ENCODE measurements at places on chromosomes 5 and 9.

- no peak for DNase-seq
Observed at GRCh38 chr9:30015073-30015472, 2369.4 kb upstream of the ACO1 start.

GRCh38 chr5:10856683-10857337, 95.8 kb upstream of the DAP start:
- DNase-seq = peak; percentile 50

DNA sequence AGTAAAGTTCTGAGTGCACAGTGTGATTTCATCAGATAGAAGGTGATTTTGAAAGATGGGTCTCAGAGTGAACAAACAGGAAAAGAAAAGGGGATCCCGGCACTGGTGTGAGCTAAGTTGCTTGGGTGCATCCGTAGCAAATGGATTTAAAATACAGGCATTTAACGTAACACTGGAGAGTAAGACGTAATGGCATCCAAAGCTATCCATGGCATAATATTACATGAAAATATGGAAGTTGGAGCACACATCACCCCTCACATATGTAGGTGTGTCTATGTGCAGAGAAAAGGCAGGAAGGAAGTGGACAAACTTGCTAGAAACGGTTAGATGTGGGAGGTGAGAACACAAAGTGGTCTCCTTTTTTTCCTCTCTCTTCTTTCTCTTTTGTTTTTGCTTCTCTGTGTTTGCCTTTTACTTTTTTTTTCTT, 38.2 kb upstream of the SEMA4D start:
- DNase-seq = no peak

DNA sequence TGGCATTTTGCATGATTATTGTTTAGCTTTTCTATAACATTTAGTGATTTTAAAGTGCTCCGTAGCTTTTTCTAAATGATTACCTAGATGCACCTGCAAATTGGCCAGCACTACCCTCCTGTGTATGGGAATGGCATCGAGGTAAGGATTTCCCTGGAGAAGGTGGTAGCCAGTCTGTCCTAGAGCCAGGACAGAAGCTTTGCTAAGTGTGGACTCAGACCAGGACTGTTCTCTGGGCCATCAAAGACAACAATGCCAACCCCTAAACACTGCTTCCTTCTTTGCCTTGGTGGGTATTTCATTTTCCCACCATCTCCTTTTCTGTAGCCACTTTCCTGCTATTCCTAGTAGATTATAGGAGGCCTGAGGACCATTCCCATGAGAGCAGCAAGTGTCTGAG, 53.0 kb downstream of the CD180 start:
- no peak for DNase-seq

GRCh38 chr5:137866541-137867388, 895 bp upstream of the MYOT start:
- DNase-seq = no peak

DNA sequence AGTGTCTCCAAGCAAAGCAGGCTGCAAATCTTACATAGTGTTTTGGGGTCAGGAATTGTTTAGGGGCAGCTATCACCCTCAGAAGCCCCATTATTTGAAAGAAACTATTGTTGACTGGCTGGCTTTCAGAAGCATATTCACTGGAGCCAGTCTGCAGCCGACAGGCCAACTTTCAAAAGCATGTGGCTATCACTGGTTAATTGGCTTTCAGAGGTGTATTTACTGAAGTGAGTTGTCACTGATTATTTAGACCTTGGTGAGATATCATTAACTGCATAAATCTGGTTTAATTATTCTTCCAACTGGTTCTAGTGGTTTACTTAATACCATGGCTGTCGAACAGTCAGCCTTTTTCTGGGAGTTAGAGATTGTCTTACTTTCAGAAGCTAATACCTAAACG, 247.0 kb downstream of the CWC27 start:
- no peak for DNase-seq

- peak; percentile 14 for DNase-seq
Observed at GRCh38 chr5:9869616-9870288, 239.6 kb upstream of the TAS2R1 start.

- no peak for DNase-seq
Observed at GRCh38 chr9:87237336-87237735, 260.3 kb upstream of the DAPK1 start.

GRCh38 chr9:20009606-20010005, 220.8 kb upstream of the SLC24A2 start:
- DNase-seq = no peak

DNA sequence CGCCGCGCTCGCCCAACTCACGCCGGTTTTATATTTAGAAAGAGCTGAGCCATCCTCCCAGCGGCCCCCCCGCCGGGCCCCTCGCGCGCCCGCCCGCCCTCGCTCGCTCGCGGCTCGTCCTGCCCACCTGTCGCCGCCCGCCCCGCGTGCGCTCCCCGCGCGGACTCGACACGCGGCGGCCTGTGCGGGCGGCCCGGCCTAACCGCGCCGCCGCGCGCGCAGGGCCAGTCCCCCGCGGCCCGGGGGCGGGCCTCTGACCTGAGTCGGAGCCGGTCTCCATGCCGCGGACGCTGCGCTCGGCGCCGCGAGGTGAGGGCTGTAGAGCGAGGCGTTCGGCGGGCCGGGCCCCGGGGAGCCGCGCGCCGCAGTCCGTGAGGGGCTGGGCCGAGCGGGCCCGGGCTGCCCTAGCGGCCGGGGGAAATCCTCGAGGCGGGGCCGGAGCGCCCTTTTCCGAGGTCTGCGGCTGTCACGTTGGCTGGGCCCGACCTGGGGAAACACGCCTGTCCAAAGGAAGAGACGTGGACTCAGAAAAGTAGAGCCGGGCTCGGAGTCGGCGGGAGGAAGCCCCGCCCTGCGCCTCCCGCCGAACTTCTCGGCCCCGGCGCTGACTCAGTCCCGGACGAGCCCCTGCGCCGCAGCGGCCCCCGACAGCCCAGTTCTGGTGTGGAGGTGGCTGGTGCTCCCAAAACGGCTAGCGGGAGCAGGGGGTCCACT, at the start of gene ECPAS:
ECPAS (minus strand) TSS at position 526 of the 714 bp plus-strand sequence. CDS start 11,465 bp downstream, outside the sequence.
- DNase-seq = peak; percentile 90

DNA sequence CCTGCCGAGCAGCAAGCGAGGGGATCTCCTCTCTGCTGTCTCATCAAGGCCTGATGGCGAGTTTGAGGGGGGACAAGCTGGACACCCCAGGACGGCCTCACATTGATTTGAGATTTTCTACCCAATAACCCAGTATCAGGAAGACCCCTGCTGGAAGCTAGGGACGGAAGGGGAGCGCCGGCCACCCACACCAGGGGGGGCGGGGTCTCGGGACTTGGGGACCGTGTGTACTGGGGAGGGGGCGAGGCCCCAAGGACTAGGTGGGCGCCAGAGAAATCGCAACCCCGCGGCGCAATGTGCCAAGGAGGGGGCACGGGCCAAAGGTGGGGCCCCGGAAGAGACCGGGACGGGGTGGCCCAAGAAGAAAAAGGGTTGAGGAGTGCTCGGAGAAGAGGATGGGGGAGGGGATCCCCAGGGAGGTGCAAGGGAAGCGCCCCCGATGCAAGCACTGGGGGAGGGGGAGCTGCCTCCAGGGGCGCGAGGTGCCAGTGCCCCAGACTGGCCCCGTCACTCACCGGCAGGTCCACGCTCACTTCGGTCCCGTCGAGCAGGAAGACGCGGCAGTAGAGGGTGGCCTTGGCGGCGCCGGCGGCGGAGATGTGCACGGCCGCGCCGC, 1.1 kb downstream of the EPB41L4B start:
- peak; percentile 14 for DNase-seq

- DNase-seq = no peak
Observed at GRCh38 chr9:6506571-6506970, 93.6 kb downstream of the UHRF2 start.

DNA sequence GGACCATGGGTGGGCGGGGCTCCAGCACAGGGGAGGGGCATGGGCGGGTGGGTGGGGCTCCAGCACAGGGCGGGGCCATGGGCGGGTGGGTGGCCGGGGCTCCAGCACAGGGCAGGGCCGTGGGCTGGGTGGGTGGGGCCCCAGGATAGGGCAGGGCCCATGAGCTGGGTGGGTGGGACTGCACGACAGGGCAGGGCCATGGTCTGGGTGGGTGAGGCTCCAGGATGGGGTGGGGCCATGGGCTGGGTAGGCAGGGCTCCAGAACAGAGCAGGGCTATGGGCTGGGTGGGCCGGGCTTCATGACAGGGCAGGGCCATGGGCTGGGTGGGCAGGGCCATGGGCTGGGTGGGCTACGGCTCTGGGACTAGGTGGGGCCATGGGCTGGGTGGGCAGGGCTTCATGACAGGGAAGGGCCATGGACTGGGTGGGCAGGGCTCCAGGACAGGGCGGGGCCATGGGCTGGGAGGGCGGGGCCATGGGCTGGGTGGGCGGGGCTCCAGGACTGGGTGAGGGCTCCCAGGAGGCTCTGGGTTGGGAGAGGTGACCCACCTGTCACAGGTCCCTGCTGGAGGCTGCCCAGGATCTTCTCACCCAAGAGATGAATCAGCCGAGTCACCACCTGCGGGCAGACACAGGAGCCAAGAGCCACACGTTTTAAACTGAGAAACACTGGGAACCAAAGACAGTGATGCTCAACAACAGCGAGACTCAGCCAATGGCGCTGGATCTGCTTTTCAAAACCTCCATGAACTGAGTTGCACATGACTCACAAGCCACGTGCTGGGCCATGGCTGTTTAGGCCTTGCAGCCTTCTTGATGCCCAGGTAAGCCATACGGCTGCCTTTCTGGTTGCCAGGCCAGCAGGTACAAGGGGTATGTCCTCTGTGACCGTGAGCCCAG, 33.6 kb upstream of the NSMF start:
- peak; percentile 55 for DNase-seq

GRCh38 chr5:142869886-142870285, 99.7 kb downstream of the ARHGAP26 start:
- DNase-seq = peak; percentile 85

- no peak for DNase-seq
Observed at GRCh38 chr5:79464695-79465332, 49.1 kb downstream of the HOMER1 start.

GRCh38 chr5:1652873-1653697, 129.3 kb upstream of the LPCAT1 start:
- no peak for DNase-seq

- peak; percentile 77 for DNase-seq
Observed at GRCh38 chr5:14109041-14109747, 33.9 kb upstream of the TRIO start.

GRCh38 chr5:148620696-148621095, 33.6 kb downstream of the HTR4 start:
- DNase-seq = no peak

DNA sequence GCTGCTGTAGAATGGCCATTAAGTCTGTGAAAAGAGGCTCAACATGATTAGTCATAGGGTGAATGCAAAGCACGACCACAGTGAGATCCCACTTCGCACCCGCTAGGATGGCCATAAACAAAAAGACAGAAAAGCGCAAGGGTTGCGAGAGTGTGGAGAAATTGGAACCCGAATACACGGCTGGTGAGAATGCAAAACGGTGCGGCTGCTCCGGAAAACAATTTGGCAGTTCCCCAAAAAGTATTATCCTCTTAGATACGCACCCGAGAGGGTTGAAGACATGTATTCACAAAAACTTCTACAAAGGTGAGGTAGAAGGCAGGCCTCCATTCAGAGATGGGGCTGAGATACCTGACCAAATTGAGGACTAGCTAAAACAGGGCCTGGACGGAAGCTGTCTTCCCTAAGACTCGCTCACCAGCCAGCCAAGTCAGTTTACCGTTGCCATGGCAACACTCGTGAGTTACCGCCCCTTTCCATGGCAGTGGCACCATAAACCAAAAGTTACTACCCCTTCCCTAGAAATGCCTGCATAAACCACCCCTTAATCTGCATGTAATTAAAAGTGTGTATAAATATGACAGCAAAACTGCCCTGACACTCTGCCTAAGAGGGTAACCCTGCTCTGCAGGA, 726 bp upstream of the PSMB7 start:
- DNase-seq = no peak

DNA sequence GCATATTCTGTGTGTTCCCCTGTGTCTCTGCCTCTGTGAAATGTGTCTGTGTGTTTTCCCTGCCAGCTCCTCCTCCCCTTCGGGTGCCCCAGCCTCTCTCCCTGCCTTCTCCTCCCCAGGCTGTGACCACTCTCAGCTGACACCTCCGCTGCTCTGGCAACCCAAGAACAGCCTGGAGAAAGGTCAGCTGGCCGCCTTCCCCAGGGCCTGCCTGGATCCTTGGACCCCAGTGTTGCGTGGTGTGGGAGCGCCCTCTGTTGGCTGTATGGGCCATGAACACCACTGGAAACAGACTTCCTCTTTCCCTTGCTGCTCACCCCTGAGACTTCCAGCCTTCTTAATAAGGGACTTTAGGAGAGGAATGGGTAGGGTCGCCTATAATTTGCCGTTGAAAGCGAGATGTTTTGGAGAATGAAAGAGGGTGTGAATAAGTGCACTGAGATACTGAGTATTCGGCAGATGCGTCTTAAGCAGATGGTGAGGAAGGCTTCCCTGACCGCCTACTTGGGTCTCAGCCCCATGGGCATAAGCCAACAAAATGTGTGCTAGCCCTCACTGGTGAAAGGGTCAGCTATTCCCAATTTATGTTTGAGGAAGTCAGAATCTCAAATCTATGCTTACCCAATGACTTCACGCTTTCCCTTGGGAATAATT, 114.9 kb upstream of the TRIM32 start:
- DNase-seq = peak; percentile 76

DNA sequence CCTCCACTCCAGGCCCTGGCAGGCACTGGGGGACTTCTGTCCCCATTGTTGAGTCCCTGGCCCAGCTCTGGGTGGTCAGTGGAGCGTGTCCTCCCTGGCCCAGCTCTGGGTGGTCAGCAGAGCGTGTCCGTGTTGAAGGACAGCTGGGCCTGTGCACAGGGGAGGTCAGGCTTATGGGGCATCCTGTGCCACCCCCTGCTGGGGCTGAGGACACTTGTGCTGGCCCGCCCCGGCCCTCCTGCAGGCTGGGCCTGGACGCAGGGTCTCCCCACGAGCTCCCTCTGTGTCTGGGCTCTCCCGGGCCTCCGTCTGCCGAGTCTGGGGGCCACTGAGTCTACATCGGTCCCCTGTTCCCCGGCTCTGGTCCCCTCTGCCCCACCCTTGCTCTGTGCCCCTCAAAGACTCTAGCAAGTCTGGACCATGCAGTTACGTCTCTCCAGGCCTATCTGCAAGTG, 11.5 kb upstream of the CLIC3 start:
- no peak for DNase-seq

- DNase-seq = no peak
Observed at GRCh38 chr5:139726248-139726647, 69.4 kb upstream of the PSD2 start.

DNA sequence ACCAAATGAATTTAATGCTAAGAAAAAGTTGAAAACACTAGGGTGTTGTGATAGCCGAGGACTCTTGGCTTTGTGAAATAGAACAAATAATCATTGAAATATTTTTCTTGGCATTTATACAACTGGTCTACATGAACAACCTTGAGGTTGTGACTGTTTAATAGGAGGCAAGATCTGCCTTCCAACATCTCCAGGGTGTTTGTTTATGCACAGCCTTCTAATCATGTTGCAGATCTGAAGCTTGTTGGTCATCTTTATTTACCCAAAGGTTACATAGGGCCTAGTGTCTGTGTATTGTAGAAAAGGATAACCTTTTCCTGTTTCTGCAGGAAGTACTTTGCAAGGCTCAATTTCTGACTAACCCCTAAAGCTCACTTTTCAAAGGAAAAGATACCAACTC, 65.2 kb upstream of the RANBP3L start:
- DNase-seq = peak; percentile 12

- no peak for DNase-seq
Observed at GRCh38 chr9:100011062-100011681, 87.6 kb downstream of the ERP44 start.
